Trophoblast cell (in vitro differentiated cells and primary cell): ENCODE measurements at places on chromosomes 7 and 10.

GRCh38 chr10:89471110-89471809 is 56.9 kb downstream of the IFIT5 start:
- no peak for DNase-seq

DNA sequence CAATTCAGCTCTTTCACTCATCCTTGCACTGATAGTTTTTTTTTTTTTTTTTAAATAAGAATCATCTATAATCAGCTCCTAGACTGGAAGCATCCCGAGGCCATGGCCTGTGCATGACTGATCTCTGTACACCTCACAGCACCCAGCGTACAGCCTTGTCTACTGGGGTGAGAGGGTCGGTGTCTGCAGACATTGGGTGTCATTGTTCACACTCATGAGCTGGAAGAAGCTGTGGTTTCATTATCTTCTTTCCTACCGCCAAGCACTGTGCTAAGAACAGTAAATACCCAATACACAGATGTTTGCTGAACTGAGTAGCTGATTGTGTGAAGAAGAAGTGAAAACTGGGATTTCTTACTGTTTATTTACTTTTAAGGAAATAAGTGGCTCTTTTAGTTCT is 123.6 kb downstream of the CLEC2L start:
- no peak for DNase-seq

DNA sequence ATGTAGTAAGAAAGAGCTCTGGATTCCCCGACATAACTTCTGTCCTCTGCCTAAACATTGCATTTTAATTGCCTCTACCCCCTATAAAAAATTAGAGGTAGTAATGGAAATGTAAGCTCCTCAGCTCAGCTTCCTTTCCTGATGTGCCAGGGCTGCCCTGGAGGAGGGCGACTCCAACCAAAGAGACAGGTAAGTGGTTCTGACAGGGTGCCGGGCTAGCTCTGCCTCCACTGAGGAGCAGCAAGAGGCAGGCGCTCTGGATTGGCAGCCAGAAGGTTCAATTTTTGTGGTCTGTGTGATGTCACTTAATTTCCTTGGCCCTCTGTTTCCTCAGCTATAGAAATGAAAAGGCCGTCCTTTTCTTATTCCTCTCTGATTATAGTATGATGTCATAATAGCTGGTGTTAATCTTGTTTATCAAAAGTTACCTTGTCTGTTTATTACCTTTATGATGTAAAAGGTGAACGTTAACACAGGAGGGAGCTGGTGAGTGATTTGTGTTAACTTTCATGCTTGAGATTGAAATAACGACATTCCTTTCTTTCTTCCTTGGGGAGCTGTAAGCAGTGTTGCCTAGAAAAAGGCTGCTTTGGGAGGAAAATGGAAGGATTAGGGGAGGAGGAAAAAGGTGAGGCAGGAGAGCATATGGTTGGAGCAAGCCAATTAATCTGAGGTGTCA is 51.8 kb downstream of the ANLN start:
- DNase-seq: no peak

DNA sequence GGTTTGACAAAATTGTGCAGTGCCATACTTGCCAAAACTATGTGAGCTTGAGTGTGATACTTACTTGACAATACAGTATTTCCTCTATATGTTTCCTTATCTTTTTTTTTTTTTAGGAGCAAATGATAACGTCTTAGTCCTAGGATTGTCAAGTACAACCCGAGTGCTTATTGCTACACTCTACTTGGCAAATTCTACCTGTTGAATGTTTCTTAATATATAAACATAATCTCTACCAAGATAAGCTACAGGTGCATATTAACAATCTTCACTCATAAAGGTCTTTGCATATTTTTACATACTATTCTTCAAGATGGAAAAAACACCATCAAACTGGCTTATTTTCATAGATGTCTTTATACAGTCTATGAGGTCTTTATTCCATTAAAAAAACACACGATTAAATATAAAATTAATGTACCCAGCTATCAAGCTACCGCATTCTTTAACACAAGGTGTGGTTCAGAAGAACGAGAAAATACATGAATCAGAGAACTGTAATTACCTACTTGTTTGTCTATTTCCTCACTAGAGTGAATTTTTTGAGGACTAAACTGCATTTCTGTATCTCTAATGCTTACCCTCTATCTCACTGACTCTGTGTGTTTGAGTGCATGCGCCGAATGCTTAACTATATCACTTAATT is 76.1 kb upstream of the PDSS1 start:
- no peak for DNase-seq

- no peak for DNase-seq
Measured at GRCh38 chr7:8143151-8143874, 118.7 kb downstream of the ICA1 start.

GRCh38 chr7:92768501-92769393 is 67.6 kb downstream of the CDK6 start:
- no peak for DNase-seq

DNA sequence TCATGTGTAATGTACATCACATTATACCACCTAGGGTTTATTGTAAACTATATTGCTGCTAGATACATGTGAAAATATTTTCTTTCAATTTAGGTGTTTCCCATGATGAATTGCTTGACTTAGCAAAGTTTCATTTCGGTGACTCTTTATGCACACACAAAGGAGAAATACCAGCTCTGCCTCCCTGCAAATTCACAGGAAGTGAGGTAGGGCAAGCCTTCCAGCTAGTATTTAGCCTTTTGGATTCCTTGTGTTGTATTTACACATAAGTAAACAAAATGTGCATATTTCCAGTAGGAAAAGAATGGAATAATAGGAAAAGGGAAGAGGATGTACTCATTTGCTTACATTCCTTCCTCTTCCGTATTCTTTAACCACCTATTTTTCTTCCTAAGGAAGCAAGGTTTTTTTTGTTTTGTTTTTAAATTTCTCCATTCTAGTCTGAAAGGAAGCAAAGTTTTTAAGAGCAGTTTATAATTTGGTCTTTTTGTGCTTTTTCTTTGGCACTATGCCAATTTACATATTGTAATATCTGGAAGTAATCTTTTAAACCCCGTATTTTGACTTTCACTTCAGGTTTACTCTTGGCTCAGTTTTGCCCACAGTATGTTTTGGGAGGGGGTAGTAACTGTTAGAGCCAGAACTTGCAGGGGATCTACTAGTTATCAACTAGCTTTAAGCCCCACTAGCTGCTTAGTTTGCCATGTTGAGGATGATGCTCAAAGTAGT is 10.4 kb downstream of the PMPCB start:
- DNase-seq: no peak

- no peak for DNase-seq
Measured at GRCh38 chr7:150962553-150963399, 15.3 kb downstream of the KCNH2 start.

DNA sequence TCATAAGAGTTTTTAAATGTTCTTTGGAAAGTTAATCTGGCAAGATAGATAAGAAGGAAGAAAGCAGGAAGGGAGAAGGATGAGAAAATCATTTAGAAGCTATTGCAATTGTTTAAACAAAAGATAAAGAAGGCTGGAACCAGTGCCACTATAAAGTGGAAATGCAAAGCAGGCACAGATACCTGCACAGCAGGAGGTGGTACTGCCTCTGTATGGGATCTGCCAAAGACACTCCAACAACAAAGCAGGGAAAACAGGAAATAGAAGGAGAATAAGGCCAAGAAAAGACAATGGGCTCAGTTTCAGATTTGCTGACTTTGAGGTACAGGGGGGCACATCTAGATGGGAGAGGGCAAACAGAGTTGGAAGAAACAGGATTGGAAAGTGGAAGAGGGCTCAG is 138.6 kb downstream of the PPP1R17 start:
- DNase-seq: no peak
